ENCODE measurements at places on chromosomes 2 and 18.

- DNase-seq, result no peak
These were observed 309.3 kb downstream of the ZNF521 start for GRCh38 chr18:25042641-25043051.

DNA sequence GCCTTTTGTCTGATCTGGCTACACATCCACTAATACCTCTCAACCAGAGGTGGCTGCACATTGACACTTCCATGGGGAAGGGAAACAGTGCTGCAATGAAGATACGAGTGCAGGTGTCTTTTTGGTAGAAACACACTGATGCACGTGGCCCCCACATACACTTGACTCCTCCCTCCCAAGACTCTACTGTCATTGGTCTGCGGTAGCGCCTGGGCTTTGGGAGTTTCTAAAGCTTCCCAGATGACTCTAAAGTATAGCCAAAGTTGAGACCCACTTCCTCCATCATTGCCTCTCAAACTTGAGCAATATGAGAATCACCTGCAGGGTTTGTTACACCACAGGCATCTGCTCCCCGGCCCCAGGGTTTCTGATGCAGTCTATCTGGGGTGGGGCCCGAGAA lies 11.0 kb downstream of the SLC14A1 start:
- no peak for DNase-seq

GRCh38 chr18:38322206-38322605 lies 756.6 kb upstream of the CELF4 start:
- no peak for DNase-seq

- no peak for DNase-seq
These were observed 66.6 kb downstream of the ABCG8 start for GRCh38 chr2:43905371-43905803.

DNA sequence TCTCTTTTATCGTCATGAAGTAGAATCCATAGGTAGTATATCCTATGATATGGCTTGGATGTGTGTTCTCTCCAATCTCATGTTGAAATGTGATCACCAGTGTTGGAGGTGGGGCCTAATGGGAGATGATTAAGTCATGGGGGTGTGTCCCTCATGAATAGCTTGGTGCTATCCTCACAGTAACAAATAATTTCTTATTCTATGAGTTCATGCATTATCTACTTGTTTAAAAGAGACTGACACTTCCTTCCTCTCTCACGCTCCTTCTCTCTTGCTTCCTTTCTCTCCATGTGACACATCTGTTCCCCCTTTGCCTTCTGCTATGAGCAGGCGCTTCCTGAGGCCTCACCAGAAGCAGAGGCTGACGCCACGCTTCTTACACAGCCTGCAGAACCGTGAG lies 165.6 kb downstream of the MREG start:
- no peak for DNase-seq

DNA sequence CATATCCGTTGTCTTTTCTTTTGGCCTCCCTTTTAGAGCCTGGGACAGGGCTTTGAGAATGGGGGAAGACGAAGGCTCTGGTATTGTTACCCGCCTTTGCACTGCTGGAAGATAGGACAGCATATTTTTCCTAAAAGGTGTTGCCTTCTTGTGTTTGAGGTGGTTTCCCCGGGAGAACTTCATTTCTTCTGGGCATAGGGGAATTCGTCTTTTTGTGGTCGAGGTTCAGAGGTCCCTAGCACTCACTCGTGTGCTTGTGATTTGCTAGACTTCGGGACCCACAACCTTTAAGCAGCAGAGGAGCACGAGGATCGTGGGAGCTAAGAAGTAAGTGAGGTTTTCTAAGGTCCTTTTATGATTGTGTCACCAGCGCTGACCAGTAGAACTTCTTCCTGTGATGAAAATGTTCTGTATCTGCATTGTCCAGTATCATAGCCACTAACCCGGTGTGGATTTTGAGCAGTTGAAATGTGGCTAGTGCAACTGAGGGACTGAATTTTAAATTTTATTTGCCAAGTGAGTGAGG lies 611 bp downstream of the ZNF512 start:
- no peak for DNase-seq

- DNase-seq, result no peak
These were observed 233.4 kb downstream of the SOCS6 start for GRCh38 chr18:70522183-70522680.

- no peak for DNase-seq
These were observed 13.8 kb downstream of the MTCL1 start for GRCh38 chr18:8719192-8719591.

DNA sequence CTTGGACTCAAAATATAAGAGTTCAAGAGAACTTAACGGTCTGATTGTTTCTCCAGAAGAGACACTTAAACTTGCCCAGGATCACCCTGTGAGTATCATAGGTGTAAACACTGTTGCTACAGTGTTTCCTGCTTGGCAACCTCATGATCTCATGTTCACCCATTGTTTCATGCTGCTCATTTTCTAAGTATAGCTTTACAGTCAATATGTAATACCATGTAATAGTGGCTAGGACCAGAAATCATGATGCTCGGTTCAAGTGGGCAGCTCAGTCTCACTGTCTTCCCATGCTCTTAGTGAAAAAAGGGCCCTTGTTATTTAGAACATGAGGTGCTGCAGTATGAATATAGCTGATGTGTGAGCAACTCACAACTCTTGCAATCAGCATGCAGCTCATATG lies 157.5 kb downstream of the CERS6 start:
- DNase-seq, result no peak

- no peak for DNase-seq
These were observed 61.6 kb downstream of the AAK1 start for GRCh38 chr2:69581774-69582581.

DNA sequence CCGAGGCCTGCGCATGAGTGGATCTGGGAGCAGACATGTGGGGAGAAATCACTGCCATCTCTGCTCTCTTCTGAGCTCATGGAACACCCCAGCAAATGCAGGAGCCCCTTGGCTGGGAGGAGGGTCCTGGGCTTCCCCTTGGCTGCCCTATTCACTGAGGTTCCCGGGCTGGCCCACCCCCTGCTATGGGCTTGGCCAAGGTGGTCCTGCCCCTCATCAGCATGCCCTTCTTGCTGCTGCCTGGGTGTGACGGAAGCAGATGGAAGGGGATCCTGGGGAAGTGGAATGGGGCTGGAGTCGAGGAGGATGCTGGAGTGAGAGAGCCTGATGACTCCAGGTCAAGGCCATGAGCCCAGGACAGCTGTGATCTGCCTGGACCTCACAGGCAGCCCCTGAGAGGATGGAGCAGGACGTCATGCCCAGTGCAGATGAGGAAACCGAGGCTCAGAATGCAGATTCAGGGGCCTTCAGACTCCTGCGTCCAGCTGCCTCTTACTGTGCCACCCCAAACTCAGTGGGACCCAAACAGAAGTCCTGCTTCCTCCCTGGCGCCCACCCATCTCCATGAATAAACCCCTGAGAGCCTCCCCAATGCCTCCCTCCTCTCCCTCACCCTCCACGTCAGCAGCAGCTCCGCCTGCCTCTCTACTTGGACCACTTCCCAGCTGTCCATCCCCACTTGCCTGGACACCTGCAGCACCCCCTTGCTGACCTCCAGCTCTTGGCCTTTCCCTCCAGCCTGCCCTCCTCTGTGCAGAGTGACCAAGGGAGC lies 4.0 kb downstream of the SNED1 start:
- no peak for DNase-seq

DNA sequence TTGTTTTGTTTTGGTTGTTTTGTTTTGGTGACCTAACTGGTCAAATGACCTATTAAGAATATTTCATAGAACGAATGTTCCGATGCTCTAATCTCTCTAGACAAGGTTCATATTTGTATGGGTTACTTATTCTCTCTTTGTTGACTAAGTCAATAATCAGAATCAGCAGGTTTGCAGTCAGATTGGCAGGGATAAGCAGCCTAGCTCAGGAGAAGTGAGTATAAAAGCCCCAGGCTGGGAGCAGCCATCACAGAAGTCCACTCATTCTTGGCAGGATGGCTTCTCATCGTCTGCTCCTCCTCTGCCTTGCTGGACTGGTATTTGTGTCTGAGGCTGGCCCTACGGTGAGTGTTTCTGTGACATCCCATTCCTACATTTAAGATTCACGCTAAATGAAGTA lies at the start of gene TTR:
TSS of gene TTR (plus strand) at position 250 of the 400 bp plus-strand sequence. CDS start at position 276, 26 bp downstream.
- no peak for DNase-seq

DNA sequence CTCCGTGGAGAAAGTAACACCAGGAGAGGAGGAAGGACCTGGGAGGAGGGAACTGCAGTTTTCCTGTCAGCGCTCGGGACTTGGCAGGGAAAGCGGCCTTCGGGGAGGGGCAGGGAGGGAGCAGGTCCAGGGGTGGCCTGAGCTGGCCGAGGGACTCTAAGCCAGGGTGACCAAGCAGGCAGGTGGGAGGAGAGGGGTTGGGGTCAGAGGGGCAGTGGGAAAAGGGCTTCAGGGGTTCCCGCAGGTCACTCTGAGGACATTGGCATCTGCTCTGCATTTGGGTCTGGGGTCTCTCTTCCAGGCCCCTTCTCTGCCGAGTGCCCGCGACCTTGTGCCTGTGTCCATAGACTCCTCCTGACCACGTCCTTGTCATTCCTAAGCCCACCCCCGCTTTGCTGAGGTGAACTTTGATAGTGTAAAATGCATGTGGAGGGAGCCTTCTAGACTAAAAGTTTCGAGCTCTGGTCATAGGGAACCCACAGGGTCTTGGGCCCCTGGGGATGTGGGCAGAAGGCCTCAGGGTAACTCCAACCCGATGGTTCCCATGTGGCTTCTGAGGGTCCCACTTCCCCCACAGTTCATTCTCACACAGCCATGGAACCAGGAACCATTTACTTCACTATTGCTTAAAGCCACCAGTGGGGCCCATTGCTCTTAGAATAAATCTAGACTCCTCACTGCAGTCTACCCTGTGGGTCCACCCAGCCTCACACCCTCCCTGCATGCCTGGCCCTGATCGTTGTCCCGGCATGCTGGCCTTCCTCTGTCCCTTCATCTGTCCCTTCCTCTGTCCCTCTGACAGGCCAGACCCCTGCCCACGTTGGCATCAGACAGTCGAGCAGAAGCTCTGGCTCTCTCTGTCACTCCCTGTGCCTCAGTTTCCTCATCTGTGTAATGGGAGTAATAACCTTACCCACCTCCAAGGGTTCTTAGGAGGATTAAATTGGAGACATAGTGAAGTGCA lies 229.2 kb downstream of the SEPTIN10 start:
- DNase-seq, result no peak

DNA sequence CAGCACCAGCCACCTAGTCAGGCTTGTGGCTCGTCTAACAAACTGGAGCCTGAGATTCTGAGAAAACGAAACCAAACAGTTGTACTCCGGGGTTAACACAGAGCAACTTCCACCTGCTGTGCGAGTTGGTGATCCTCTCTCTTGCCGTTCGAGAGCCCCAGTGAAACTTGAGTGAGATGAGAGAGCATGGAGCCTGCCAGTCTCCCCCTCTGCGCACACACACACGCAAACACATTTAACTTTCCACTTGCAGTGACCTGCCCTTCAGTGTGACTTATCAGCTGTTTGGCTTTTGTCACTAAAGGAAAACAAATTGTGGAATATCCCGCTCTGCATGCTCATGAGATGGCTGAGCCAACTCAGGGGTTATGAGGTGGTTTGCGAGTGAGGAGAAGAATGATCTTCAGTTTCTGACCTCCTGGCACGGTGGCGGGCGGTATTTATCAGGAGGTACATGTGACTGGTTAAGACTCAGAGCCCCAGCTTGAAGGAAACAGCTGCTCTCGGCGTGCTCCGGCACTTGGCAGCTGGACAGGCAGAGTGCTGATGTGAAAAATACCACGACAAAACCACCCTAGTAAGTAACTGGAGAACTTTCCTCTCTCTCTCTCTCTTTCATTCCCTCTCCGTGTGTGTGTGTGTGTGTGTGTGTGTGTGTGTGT lies at the start of gene RASGRP3:
TSS of gene RASGRP3 (plus strand) at position 519 of the 662 bp plus-strand sequence. CDS start 38,488 bp downstream, outside the sequence.
- DNase-seq, result peak; percentile 16

- no peak for DNase-seq
These were observed 99.0 kb upstream of the SATB2 start for GRCh38 chr2:199556527-199557285.

- no peak for DNase-seq
These were observed 38.5 kb downstream of the MERTK start for GRCh38 chr2:111936881-111937280.

- DNase-seq, result no peak
These were observed 38.4 kb downstream of the ZAP70 start for GRCh38 chr2:97751752-97752151.

GRCh38 chr2:132824716-132825115 lies 154.7 kb upstream of the LYPD1 start:
- no peak for DNase-seq

GRCh38 chr2:20797096-20797495 lies 25.8 kb downstream of the LDAH start:
- DNase-seq, result no peak

DNA sequence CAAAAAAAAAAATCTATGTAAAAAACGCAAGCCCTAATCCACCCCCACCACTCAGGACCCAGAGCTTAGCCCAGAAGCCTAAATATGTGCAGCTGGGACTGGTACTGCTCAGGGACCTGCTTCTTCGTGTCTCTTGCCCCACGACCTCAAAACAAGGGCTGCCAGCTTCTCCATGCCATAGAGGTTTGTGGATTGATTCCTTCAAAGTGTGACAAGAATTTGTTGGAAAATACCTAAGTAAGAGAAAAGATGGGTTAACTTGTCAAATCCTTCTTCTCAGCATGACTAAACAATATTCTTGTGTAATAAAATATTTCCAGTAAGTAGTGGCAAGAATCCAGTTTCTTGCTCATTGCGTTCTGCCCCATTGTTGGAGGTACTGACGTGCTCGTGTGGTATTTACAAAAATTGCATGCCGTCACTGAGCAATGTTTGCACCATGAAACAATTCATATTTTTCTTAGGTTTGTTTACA lies 825 bp upstream of the SCYGR1 start:
- DNase-seq, result no peak

DNA sequence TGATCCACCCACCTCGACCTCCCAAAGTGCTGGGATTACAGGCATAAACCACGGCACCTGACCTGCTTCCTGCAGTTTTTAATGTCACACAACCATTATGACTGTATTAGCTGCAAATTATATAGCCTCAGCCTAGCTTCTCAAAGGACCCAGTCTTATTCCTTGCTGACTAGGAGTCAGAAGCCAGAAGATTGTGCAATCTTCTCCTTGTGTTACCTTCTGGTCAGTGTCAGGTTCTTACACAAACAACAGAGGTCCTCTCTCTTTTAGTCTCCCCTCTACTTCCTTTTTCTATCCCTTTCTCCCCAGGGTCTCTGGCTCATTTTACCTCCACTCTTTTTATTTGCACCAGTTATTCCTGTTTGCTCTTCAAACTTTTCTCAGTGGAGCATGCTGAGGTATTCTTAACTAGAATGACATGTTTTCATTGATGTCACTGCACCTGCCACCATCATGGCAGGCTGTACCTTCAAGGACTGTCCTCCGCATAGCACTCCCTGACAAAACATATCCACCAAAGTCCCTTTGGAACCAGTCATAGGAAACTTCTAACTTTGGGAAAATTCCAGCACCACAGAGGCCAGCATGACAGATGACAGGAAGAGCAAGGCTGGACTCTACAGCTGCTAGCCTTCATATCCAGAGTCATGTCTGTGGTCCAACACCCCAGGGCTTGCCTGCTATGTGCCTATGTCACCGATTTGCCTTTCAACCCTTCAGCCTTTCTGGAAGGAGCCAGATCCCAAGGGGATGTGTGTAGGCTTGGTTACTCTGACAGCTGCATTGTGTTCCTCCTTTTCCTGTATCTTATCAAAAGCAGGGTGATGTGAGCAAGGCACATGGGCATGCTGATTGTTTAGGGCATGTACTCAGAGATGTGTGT lies 45.2 kb upstream of the EPC2 start:
- DNase-seq, result no peak

Data from stimulated activated CD4-positive, alpha-beta T cell treated with anti-CD3 and anti-CD28 coated beads, Interleukin-1b, Interleukin-23, amount 100 ng/mL, for 1 hour (primary cell).